RPMI8226 (cell line): ENCODE measurements at places on chromosomes 7 and 10.
A peak's percentile ranks its signal among the peaks of the same experiment; 100 is the strongest.

DNA sequence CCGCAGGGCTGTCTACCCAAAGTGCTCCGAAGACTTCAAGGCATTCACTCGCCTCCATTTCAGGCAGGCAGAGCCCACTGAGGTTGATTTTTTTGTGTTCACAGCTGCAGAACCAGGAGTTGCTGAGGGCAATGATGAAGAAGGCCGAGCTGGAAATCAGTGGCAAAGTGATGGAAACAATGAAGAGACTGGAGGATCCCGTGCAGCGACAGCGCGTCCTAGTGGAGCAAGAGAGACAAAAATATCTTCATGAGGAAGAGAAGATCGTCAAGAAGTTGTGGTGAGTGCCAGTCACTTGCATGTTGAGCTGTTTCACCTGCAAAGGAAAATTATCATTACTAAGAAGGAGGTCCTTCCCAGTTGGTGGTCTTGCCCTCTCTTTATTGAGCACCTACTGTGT is 210.5 kb downstream of the ARHGAP21 start:
- DNase-seq: peak; percentile 16

DNA sequence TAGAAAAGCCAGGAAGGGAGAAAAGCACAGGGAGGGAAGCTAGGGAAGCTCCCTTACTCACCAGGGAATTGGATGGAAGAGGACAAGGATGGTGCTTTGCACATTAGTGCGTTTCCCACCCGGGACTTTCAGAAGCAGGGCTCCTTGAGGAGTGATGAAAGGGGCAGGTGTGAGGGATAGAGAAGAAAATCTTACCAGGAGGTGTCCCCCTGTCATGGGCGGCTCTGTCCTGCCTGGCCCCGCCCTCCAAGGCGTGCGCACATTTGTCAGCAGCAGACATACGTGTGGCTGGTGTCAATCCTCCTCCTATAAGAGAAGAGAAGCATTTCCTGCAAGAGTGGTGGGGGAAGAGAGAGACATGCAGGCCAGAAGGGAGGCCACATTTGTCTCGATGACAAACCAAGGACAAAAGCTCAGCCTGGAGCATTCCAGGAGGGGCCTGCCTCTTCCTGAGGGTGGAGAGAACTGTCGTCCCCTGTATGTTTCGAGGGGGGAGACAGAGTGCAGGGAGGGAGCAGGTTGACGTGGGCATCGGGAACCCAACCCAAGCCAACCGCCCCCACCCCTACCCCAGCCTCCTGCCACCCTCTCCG is 47.4 kb upstream of the COMTD1 start:
- no peak for DNase-seq

GRCh38 chr7:22845221-22845834 is 22.7 kb upstream of the TOMM7 start:
- DNase-seq: no peak

DNA sequence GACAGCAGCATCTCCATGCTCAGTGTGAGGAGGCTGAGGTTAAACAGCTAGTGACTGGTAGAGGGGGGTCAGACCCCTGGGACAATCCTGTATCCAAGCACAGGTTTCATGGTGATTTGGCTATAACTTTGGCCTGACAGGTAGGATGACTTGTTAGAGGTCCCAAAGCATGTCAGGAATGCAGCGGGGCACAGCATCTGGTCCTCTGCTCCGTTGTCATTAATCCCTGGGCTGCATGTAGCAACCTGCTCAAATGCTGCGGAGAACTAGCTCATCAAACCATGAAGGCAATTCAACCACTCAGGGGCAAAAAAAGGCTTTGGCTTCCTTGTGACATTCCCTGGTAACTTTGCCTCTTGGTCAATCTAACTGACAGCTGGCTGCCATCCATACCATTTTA is 26.8 kb downstream of the WNT2 start:
- no peak for DNase-seq

GRCh38 chr7:613442-614140 is 93.9 kb upstream of the PDGFA start:
- DNase-seq: no peak

GRCh38 chr7:120052884-120053382 is 220.0 kb upstream of the KCND2 start:
- no peak for DNase-seq

DNA sequence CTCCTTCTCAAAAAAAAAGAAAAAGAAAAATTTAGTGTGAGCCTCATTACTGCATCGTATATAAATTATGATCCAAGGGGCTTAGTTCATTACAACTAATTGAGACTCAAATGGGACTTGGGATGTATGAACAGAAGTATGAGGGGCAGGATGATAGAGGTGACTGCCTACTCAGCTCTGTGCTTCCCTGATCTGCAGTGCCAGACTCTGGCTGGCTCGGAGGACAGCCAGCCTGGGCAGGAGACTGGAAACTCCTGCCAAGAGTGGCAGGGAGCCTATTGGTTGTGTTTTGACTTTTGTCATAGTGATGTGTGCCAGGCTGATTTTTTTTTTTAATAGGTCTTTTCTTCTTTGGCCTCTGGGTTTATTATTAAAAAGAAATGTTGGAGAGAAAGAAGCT is 73.8 kb upstream of the GTF2IRD1 start:
- no peak for DNase-seq

DNA sequence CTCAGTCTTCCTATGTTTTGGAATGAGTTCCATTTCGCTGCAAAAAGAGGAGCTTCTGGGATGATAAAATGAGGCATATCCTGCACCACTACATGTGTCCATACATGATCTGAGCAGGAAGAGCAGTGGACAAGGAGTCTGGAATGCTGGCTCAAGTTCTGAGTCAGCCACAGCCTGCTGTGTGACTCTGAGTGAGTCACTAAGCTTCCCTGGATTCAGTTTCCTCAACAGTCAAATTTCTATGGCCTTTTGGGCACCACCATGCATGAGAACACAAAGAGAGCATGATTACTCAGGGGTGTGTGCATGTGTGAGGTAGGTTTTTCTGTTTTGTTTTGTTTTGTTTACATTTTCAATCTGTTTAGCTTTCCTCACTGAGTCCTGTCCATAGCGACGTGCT is 254.6 kb downstream of the ANKRD30A start:
- DNase-seq: no peak

- DNase-seq: no peak
Measured at GRCh38 chr7:45420843-45421495, 153.2 kb upstream of the ADCY1 start.

DNA sequence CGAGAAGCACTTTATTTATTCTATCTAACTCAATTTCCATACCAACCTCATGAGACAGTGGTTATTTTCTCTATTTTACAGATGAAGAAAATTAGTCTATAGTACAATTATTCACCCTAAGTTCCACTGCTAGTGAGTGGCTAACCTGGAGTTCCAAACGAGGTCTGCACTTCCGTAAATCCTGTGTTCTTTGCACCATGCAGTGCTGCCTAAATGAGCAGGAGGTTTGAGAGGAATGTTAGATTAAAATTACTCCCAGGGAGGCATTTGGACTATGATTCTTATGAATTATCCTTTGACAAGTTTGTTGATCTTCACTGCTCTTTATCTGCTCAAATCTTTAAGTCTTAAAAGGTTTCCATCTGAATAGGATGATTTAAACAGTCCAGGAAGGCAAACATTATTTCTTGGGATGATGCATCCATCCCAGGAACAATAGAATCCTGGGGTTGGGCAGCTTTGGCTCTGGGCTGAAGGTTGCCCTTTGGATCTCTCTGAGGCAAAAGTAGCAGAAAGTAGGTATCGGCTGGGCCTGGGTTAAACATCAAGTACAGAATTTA is 400.8 kb downstream of the REEP3 start:
- DNase-seq: no peak

DNA sequence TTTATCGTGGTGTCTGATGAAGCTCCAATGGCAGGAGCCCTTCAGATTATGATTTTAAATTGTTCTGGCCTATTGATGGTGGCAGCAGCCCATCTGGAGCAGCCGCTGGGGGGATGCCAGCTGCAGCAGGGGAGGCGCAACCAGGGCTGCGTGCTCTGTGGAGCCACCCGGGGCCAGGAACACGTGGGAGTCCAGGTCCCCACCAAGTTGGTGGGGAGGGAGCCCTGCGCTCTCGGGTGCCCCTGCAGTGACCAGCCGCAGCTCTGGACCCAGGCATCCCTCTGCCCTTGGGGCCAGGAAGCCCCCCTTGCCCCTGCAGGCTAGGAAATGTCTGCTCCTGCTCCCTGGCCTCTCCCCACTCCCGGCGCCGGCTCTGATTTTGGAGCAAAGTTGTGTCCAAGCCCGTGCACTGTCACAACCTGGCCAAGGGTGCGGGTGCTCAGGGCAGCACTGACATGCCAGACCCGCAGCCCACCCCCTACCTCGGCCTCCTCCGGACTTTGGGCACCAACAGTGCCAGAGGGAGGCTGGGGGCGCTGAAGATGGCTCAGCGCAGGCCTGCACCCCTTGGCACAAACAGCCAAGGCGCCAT is 147.2 kb upstream of the ADO start:
- DNase-seq: no peak

DNA sequence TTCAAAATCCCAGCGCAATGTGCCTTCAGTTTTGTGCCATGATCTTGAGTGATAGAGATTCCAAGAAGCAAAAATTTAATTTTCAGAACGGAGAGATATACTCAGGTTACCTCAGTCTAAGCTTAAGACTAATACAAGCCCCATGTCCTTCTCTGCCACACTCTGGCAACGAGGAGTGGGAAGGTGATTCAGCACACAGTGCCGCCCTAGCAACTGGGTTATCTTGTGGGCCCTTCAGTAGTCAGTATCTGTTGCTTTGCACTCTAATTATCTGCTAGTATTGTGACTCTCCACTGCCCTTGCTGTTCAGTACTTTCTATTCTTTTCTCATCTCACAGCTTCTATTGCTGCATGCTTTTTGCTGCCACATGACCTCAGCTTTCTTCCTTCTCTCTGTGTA is 39.2 kb upstream of the MKLN1 start:
- DNase-seq: no peak

GRCh38 chr7:94923412-94923811 is 16.0 kb downstream of the PPP1R9A start:
- peak; percentile 7 for DNase-seq

DNA sequence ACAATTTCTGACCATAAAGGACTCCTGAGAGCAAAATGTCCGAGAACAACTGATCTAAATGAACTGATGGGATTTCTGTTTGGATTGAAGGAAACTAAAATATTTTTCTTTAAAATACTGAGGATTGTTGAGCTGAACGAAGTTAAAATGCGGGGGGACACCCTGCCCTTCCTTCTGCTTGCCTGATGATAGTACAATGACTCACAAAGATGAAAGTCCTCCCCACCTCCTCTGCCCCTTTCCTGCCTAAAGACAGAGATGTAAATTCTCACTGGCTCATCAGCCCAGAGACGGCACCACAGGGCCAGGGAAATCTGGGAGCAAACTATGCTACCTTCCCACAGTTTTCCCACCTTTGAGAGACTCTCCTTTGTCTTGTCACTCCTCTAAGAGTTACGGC is 180.6 kb downstream of the PHTF2 start:
- DNase-seq: no peak

DNA sequence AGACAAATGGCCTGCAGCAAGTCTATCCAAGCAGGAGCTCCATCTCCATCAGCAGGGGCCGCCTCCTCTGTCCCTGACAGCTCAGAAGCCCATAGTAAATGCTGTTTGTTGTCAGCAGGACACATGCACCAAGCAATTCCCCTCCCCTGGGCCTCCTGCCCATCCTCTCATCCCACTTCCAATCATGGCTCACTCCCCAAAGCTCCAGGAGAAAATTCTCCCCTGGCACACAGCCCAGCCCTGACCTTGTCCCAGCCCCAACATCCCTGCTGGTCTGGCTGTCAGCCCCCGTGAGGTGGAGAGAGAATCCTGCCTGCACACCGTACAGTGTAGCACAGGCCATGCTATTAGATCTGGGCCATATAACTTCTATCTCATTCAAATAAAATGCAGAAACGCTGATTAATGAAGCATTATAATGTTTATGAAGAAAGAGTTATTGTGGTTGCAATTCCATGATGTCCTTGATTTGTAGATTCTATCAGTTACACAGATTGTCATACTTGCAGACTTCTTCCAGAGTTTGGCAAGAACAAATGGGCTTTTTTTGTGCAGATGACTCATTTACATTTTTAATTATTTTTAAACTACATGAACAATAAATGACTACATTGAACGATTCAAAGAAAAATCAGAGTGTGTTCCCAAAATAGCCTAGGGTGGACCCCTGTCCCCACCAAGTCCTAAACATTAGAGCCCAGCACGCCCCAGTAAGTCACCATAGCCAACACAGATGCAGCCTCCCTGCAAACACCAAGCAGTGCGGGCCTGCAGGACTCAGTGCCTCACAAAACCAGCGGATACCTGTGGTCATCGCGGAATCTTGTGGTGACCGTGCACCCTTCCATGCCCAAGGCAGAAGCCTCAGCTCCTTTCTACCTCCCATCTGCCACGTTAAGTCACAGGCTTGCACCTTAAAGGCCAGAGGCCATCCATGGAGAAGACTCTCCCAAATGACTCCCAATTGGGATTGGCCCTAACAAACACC is 70.1 kb downstream of the COBL start:
- DNase-seq: no peak

DNA sequence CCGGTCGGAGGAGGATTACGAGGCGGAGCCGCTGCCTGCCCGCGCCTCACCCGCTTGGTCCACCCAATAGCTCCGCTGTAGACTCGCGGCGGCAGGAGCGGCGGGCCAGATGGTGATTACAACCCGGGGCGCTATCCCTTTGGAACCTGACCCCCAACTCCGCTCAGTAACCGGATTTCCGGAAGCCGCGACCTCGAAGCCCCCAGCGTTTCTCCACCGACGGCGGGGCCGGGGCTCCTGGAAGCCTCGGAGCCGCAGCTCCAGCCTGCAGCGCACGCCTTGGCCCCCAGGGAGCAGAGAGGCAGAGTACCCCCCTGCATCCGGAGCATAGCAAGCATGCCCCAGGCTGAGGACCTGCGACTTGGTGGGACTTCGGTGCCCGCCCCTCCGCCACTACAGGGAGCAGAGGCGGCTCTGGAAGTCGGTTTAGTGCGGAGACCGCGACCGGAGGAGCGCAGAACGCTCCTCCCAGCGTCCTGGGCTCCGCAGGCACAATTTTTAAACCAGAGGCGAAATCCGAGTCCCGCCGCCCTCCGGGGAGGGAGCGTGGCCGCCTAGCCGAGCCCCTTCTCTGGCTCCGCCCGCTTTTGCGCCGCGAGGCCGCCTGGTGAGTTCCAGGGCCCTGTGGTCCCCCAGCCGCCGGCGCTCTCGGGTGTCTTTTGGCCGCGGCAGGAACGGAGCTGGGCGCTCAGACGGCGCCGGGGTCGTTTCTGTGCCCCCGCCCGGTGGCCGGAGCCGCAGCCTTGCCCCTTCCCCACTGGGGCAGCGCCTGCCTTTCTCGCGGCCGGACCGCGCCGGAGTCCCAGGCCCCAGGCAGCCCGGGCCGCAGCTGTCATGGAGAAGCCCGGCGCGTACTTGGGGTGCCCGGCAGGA is 28.2 kb upstream of the BMS1 start:
- no peak for DNase-seq
